ENCODE measurements at places on chromosomes 5 and 9. TPM values are rescaled to one million over a fixed set of nuclear protein-coding genes. Genes with fewer than 3 reads are reported as not detected.

ST6GALNAC6 gene
- total RNA-seq = 66.2 TPM

ARSI gene
- total RNA-seq = 14.1 TPM

CTNND2 gene
- total RNA-seq = not detected

C5orf46 gene
- not detected for total RNA-seq

CDC20B gene
- under 0.01 TPM for total RNA-seq

PAEP gene
- total RNA-seq = not detected

GTF2H2 gene
- 19.4 TPM for total RNA-seq

TAF1L gene
- total RNA-seq = not detected

TTC39B gene
- 5.0 TPM for total RNA-seq

SLC22A4 gene
- 3.4 TPM for total RNA-seq

SLC27A4 gene
- total RNA-seq = 16.4 TPM

PCDHB8 gene
- not detected for total RNA-seq

RMRP gene
- total RNA-seq = 5,375 TPM

WDR31 gene
- 0.91 TPM for total RNA-seq

SLCO4C1 gene
- 0.16 TPM for total RNA-seq

WNK2 gene
- not detected for total RNA-seq

MLANA gene
- total RNA-seq = not detected

SLC45A2 gene
- total RNA-seq = not detected

BNC2 gene
- total RNA-seq = 27.3 TPM

SHOC1 gene
- total RNA-seq = not detected

HTR1A gene
- total RNA-seq = not detected

CYLC2 gene
- total RNA-seq = not detected

THBS4 gene
- 0.91 TPM for total RNA-seq

ENTPD8 gene
- not detected for total RNA-seq

ARHGEF28 gene
- total RNA-seq = 9.1 TPM

NMUR2 gene
- 0.24 TPM for total RNA-seq

MCTP1 gene
- 4.1 TPM for total RNA-seq

DOCK2 gene
- total RNA-seq = 1.6 TPM

IRX4 gene
- not detected for total RNA-seq

DRD1 gene
- total RNA-seq = not detected

CDC37L1 gene
- total RNA-seq = 11.0 TPM

ORM2 gene
- not detected for total RNA-seq

PCDHB12 gene
- 0.08 TPM for total RNA-seq

SPINK1 gene
- total RNA-seq = 0.26 TPM

FOXD4L6 gene
- 1.4 TPM for total RNA-seq

SNCAIP gene
- total RNA-seq = 2.6 TPM

GFI1B gene
- not detected for total RNA-seq

CNTNAP3 gene
- total RNA-seq = 1.6 TPM

IL4 gene
- not detected for total RNA-seq

ENTPD2 gene
- not detected for total RNA-seq

LMAN2 gene
- 319 TPM for total RNA-seq

Data from epithelial cell of alveolus of lung (primary cell).